ENCODE measurements at places on chromosomes 2 and 18.

DNA sequence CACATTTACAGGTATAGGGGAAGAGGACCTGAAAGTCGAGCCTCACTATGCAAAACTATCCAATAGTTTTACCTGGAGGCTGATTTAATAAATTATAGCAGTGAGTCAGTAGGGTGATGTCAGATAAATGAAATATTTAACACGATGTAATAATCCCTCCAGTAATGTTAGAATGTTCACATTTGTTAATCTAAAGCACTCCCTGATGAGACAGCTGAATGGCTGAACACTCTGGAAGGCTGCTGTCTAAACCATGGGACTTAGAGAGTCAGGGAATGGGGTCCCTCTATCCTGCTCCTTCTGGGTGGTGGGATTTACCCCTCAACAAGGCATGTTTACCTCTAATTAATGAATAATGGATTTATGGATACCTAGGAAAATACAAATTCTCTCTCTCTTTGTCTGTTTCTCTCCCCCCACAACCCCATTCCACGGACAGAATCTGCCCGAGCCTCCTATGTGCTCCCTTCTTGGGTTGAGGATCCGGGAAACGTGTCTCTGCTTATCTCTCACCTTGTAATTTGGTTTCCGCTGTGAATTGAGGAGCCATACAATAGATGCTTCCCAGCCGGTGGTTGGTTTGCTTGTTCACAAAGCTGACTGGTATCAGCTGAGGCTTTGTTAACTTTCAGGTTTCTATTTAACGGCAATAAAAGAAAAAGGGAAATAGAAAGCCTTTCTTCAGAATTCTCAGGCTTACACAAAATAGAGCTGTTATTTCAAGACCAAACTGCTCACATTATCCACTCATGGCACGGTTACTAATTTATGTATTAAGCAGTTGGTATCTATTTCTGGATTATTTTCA is 25.9 kb downstream of the LRRC30 start:
- no peak for DNase-seq

- DNase-seq = no peak
Observed at GRCh38 chr18:5824370-5824984, 70.8 kb downstream of the TMEM200C start.

- no peak for DNase-seq
Observed at GRCh38 chr2:201827621-201828020, 21.3 kb downstream of the CDK15 start.

- DNase-seq = no peak
Observed at GRCh38 chr2:105438104-105438929, 39.5 kb upstream of the FHL2 start.

DNA sequence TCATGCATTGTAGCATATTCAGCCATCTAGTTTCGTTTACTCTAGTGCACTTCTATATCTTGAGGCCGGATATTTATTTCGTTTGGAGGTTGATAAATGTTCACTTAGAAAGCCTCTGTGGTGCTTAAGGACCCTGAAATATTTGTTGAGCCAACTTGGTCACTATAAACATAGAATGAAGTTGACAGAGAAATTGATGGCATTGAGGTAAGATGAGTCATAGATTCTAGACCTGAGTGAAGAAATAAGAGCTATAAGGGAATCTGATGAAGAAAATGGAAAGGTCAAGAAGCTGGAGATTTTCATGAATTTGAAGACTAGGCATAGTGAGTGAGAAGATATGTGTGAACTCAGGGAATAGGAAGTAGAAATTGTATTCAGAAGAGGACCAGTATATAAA is 35.9 kb downstream of the EPC2 start:
- no peak for DNase-seq

DNA sequence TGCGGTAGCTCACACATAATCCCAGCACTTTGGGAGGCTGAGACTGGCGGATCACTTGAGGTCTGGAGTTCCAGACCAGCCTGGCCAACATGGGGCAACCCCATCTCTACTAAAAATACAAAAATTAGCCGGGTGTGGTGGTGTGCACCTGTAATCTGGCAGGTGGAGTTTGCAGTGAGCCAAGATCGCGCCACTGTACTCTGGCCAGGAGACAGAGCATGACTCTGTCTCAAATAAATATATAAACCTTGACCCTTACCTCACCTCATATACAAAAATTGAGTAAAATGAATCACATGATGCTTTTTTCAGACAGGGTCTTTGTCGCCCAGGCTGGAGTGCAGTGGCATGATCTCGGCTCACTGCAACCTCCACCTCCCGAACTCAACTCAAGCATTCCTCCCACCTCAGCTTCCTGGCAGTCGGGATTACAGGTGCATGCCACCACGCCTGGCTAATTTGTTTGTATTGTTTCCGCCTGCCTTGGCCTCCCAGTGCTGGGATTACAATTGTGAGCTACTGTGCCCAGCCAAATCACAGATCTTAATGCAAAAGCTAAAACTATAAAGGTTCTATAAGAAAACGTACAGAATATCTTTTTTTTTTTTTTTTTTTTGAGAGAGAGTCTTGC is 25.3 kb downstream of the XPO1 start:
- no peak for DNase-seq

DNA sequence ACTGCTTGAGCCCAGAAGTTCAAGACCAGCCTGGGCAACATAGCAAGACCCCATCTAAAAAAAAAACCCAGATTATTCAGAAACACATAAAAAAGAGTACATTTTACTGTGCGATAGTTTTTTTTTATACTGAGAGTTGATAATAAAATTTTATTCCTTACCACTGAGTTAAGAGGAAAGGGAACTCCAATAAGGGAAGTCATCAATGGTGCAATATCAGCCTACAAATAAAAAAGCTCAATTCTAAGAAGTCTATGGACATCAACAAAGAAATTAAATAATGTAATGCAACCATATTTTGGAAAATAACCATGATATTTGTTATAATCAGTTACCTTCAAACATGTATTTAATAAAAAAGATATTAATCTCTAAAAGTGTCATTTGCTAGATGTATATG is 46.6 kb downstream of the PIGN start:
- DNase-seq = no peak

DNA sequence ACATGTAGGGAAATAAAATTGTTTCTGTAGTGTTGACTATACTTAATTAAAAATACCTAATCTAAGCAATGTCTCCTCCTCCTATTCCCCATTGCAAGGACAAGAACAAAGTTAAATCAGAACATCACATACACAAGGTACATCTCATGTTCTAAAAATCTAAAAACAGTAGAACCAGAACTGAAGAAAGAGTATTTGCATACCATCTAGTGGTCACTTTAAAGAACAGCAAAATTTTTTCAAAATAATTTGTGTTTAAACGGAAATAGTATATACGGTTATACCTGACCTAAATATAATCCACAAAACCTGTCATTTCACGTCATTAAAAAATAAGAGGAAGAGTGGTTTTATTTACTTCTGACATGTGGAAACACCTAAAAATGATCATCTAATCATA is 294.3 kb upstream of the KCNH7 start:
- no peak for DNase-seq

DNA sequence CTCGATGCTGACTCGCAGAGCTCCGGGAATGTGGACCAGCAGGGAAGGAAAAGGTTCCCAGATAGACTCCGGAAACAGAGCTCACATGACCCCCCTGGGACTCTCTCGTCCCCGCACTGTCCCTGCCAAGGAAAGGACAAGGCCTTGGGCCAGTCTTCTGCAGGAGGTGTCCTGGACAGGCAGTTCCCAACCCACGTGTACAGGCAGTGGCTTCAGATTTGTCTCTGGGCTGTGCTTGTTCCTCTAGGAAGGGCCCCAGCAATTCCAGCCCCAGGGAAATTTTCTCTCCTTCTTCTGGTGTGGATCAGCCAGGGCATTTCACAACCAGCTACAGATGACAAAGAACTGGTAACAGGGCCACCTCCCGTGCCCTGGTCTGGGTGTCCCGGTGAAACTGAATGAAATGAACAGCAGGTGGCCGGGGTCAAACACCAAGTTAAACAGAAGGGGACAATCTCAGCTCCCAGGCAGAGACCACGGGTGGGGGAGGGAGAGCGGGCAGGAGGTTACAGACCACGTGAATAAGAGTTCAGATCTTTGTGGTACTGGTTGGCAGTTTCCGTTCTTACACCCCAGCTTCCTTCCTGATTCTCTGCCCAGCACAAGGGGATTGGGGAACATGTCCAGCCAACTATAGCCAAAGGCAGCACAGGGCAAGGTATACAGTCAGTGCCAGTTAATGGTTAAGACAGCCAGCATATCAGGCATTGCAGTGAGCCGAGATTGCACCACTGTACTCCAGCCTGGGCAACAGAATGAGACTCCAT is 52.2 kb upstream of the CAB39 start:
- no peak for DNase-seq

GRCh38 chr18:60925892-60926291 is 407.3 kb upstream of the CDH20 start:
- no peak for DNase-seq

- no peak for DNase-seq
Observed at GRCh38 chr2:128466376-128466775, 147.7 kb upstream of the HS6ST1 start.
